PC-9 (cell line): ENCODE measurements at places on chromosomes 4 and X.

- no peak for DNase-seq
These were observed 84.7 kb downstream of the HPRT1 start for GRCh38 chrX:134544513-134545151.

DNA sequence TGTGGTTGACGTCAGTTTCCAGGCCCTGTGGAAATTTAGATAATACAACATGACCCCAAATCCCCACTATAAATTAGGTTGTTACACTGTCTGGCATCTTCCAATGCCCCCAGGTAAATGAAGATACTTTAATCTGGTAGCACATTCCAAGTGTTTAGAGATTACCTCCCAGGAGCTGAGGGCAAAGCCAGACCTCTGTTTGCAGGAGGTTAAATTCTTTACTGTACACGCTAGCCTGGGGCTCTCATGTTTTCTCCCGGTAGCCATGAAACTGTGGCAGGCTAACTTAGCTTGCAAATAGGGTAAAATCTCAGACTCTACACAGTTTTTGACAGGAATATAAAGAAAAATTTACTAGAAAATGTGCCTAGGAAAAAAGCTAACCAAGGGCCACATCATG lies 450.0 kb downstream of the PDGFC start:
- DNase-seq: no peak

DNA sequence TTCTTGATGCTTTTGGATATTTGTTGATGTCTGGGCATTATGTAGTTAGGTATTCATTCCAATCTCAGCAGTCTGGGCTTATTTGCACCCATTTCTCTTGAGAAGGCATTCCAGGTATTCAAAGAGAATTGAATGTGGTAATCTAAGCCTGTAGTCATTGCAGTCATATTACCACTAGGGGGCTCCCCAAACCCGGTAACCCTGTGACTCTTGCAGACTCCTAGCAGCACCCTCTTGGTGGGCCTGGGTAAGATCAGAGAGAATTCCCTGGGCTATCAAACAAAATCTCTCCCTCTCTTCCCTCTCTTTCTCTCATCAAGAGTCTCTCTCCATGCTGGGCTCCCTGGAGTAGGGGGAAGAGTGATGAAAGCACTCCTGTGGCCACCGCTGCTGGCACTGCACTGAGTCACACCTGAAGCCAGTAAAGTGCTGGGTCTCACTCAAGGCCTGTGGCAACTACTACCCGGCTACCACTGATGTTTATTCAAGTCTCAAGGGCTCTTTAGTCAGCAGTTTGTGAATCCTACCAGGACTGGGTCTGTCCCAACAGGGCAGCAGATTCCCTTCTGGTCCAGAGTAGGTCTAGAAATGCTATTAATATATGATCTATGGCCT lies 187.7 kb upstream of the NUDT10 start:
- no peak for DNase-seq

DNA sequence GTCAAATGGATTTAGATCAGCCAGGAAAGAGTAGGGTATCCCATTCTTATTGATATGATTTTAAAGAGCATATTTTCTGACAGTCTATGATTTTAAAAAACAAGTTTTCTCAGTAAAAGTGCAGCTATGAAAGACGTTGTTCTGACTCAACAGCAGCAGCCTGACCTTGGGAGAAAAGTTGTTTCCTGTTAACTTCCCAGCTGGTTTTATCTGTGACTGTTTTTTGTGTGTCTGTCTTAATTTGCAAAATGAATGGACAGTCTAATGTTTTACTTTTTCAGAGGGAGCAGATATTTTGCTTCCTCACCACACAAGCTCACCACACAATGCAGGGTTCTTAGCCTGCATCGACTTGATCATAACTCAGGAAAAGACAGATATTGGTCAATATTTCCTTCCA lies 764 bp upstream of the MTHFD2L start:
- no peak for DNase-seq

DNA sequence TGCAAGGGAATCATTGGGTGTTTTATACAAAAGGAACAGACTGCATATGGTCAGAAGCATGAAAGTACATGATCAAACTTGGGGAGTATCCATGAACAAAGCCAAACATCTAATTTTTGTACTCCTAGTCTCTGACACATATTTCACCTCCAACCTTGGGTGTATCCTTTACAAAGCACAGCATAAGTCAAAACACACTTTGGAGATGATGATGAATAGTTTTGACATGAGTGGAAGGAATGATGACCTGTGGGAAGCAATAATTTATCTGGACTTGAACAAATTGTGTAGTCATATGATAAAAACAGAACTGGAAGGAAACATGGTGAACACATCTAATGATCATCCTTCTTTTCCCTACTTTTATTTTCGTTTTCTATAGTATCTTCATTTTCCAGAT lies 108.7 kb upstream of the PLS3 start:
- no peak for DNase-seq

GRCh38 chrX:295136-295535 lies 14.0 kb downstream of the PLCXD1 start:
- no peak for DNase-seq

GRCh38 chrX:117038918-117039440 lies 576.2 kb upstream of the CT83 start:
- no peak for DNase-seq

DNA sequence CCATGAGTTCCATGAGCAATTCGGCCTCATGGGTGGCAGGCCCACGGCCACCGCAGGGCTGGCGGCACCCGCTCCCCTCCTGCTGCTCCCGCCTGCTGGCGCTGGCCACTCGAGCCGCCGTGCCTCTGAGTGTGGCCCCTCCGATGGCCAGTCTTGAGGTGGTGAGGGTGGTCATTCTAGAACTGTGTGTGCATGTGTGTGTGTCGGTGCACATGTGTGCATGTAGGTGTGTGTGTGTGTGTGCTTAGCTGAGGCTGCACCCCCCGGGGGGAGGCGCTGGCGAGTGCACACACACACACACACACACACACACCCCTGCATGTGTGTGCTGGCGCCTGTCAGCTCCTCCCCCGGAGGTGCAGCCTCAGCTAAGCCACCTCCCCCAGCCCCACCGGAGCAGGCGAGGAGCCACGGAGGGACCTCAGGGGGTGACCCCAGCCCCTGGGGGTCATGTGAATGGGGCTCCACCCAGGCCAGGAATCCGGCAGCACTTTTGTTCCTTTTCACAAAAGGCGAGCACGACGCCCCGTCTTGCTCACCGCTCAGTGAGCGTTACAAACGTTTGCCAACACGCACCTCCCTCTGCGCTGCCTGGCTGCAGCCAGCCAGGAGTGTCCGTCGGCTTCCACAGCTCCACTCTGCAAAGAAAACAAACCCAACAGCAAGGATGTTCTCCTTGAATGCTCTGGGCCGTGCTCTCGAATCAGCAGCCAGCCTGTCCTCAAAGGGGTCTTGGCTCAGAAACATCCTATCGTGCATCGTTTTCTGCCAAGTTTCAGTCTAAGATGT lies 29.9 kb downstream of the FGFRL1 start:
- peak; percentile 82 for DNase-seq

DNA sequence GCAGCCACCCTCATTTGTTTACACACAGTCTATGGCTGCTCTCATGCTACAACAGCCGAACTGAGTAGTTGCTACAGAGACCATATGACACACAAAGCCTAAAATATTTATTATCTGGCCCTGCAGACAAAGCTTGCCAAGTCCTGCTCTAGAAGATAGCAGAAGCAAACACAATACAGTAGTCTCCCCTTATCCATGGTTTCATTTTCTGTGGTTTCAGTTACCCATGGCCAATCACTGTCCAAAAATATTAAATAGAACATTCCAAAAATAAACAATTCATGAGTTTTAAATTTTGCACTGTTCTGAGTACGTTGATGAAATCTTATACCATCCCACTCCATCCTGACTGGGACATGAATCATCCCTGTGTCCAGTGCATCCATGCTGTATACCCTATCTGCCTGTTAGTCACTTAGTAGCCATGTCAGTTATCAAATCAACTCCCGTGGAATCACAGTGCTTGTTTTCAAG lies 40.2 kb upstream of the ZNF81 start:
- DNase-seq: no peak

- peak; percentile 13 for DNase-seq
These were observed 168.1 kb downstream of the GLRA2 start for GRCh38 chrX:14697451-14697850.

- no peak for DNase-seq
These were observed 42.1 kb upstream of the USP46 start for GRCh38 chr4:52701207-52701606.

- no peak for DNase-seq
These were observed 55.0 kb downstream of the PAPSS1 start for GRCh38 chr4:107665001-107665400.

- DNase-seq: no peak
These were observed 283.7 kb downstream of the PACRGL start for GRCh38 chr4:20983763-20984575.

DNA sequence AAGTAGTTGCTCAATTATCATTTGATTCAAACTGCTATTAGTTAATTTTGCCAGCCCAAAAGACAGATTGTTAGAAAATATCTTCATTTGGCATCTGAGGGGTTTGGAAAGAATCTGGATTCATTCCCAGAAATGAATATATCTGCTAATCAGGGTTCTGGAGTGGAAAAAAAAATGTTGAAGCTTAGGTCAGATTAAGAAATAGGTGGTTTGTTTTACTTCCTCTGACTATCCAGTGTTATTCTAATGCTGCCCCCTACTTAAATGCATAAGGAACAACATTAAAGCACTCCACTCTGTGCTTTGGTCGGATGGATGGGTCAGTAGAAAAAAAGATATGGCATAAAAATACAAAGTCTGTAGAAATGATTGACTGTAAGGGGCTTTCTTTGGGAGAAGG lies 89.0 kb downstream of the LUZP4 start:
- no peak for DNase-seq

DNA sequence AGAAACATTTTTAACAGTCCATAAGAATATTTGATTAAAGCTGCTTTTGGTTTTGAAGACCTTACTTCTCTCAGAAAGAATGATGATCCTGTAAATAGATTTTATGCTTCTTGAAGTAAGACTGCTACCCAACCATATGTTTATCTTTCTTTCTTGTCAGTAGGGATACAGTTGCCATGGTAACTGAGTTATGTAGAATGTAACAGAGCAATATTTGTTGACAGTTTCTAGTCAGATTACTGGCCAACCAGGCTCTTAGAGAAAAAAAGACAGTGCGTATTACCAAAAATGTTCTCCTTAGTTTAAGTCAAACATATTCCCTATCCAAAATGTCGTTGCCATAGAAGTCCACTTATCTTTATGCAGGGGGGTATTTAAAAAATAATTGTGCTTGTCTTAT lies 456.8 kb downstream of the PRR32 start:
- no peak for DNase-seq

DNA sequence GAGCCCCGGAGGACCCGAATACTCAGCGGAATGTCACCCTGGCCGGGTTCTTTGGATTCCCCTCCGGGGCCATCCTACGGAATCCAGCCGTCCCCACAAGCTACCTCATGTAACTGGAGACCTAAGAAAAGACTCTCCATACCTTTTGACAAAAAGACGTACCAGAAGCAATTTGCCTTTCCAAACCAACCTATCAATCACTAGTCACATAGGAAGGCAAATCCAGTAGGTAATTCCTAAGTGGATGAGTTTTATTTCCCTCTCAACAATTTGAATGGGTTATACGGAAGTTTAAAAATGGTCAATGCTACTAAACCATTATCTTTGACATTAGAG lies 16.8 kb downstream of the POU4F2 start:
- DNase-seq: no peak
